PC-3 (cell line): ENCODE measurements at places on chromosomes 3 and 15. TPM values are rescaled to one million over a fixed set of nuclear protein-coding genes. Genes with fewer than 3 reads are reported as not detected.

Gene CTXN2
- total RNA-seq, result not detected in 2 replicates

Gene QRICH1
- total RNA-seq, result 90.2 and 124 TPM in 2 replicates

Gene ADAMTSL3
- 7.9 and 10.9 TPM in 2 replicates for total RNA-seq

Gene MGLL
- 38.7 and 40.1 TPM in 2 replicates for total RNA-seq

Gene CLDN11
- total RNA-seq, result 32.0 and 38.0 TPM in 2 replicates

Gene TRIM42
- not detected in 2 replicates for total RNA-seq

Gene DNAH1
- total RNA-seq, result 2.2 and 3.3 TPM in 2 replicates

Gene ADCY5
- total RNA-seq, result not detected in 2 replicates

Gene STAC
- total RNA-seq, result 4.4 and 6.7 TPM in 2 replicates

Gene CAMK1
- 36.6 and 53.2 TPM in 2 replicates for total RNA-seq

Gene APBA2
- 61.7 and 69.7 TPM in 2 replicates for total RNA-seq

Gene P3H2
- total RNA-seq, result 4.5 and 11.4 TPM in 2 replicates

Gene DNAJC13
- total RNA-seq, result 21.6 and 24.7 TPM in 2 replicates

Gene PCOLCE2
- total RNA-seq, result 17.3 and 23.9 TPM in 2 replicates

Gene TM4SF4
- total RNA-seq, result 0.23 and 0.40 TPM in 2 replicates

Gene MEGF11
- total RNA-seq, result not detected in 2 replicates

Gene KLHL6
- total RNA-seq, result not detected in 2 replicates

Gene BFSP2
- total RNA-seq, result not detected in 2 replicates

Gene SPG21
- 53.0 and 53.8 TPM in 2 replicates for total RNA-seq

Gene HCLS1
- 3.7 and 5.8 TPM in 2 replicates for total RNA-seq

Gene EOMES
- 0.29 and 0.47 TPM in 2 replicates for total RNA-seq

Gene TMC3
- total RNA-seq, result not detected in 2 replicates

Gene CHRNA5
- total RNA-seq, result 8.4 and 11.0 TPM in 2 replicates

Gene EPM2AIP1
- 6.5 and 7.8 TPM in 2 replicates for total RNA-seq

Gene HHLA2
- total RNA-seq, result not detected in 2 replicates

Gene ACVR2B
- 1.5 and 1.8 TPM in 2 replicates for total RNA-seq

Gene ACP3
- total RNA-seq, result 0.15 and 0.75 TPM in 2 replicates

Gene TRH
- total RNA-seq, result not detected in 2 replicates

Gene IQCF5
- not detected in 2 replicates for total RNA-seq

Gene PARP15
- total RNA-seq, result not detected in 2 replicates

Gene PLCH1
- total RNA-seq, result 4.1 and 4.5 TPM in 2 replicates

Gene GHSR
- total RNA-seq, result not detected in 2 replicates

Gene GPR156
- total RNA-seq, result 5.1 and 7.7 TPM in 2 replicates

Gene HDAC11
- total RNA-seq, result 21.8 and 24.2 TPM in 2 replicates

Gene WDR76
- total RNA-seq, result 29.0 and 29.7 TPM in 2 replicates

Gene SAMD7
- not detected in 2 replicates for total RNA-seq

Gene GRAMD1C
- 2.8 and 4.5 TPM in 2 replicates for total RNA-seq

Gene ATP13A5
- total RNA-seq, result not detected in 2 replicates

Gene TM6SF1
- total RNA-seq, result not detected in 2 replicates

Gene STARD5
- 3.3 and 5.9 TPM in 2 replicates for total RNA-seq

Gene GASK1A
- 1.9 and 2.5 TPM in 2 replicates for total RNA-seq

Gene GOLGA6C
- not detected in 2 replicates for total RNA-seq

Gene FBXL22
- total RNA-seq, result 0.46 and 2.0 TPM in 2 replicates

Gene CCDC50
- 68.4 and 80.9 TPM in 2 replicates for total RNA-seq

Gene SKOR1
- 0.11 and 0.35 TPM in 2 replicates for total RNA-seq
